ENCODE measurements at places on chromosomes 6 and 20.

GRCh38 chr6:14375930-14376329, 258.4 kb downstream of the CD83 start:
- DNase-seq, result no peak

DNA sequence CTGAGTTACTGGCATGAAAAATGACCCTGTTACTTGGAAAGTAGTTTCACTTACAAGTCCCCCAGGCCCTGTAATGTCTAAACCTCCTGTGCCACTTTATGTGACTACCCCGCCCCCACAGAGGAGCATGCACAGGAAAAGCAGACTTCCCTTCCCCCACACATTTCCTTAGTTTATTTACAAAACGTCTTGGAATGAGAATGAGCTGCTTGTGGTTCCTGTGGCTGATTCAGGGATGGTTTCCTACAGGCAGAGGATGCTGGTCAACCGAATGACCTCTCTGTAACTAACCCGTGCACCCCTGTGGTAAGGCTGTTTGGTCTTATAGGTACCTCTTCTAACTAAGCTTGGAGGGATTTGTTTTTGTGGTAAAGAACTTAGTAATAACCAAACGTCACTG, 28.5 kb downstream of the RSPO3 start:
- no peak for DNase-seq

DNA sequence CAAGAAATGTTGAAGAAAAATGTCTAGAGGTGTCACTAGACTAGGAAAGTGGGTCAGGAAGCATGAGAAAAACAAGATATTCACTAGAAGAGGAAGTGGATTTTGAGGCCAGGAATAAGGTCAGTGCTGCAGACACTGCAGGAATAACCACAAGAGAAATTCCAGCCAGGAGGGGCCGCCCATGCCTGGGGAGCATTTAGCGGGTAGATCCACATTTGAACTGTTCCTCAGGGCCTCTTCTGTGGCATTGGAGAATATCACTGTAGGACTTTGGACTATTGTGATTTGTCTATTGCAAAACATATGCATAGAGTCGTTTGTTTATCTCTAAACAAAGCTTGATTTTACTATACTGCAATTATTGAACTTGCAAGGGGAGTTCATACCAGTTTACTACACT, 49.6 kb upstream of the CCDC28A start:
- no peak for DNase-seq

DNA sequence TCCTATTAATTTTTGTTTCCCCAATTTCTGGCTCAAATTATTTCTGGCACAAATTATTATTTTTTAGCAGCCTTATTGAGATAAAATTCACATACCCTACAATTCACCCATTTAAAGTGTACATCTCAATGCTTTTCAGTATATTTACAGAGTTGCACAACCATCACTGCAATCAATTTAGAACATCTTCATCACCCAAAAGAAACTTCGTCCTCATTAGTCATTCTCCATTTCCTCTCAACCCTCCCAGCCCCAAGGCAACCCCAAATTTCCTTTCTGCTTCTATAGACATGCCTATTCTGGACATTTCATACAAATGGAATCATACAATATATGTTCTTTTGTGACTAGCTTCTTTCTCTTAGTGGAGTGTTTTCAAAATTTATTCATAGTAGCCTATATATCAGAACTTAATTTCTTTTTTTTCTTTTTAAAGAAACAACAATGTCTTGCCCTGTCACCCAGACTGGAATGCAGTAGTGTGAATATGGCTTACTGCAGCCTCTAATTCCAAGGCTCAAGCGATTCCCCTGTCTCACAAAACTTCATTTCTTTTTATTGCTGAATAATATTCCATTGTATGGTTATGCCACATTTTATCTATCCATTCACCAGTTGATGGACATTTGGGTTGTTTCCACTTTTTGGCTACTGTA, 84.5 kb downstream of the DNAH8 start:
- DNase-seq, result no peak

DNA sequence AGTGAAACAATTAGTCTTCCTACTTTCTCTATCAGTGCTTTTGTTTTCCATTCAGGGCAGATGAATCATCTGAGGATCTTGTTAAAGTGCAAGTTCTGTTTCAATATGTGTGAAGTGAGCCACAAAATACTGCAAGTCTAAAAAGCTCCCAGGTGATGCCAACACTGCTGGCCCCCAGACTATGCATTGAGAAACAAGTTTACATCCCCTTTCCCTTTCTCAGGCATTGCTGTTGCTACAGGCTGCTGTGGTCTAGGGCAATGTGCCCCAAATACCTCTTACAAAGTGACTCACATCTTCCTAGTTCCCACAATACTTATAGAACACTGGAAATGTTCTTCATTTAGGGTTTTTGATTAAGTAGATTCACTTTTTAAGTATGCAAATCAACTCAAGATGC, 31.8 kb downstream of the ABRACL start:
- DNase-seq, result no peak

DNA sequence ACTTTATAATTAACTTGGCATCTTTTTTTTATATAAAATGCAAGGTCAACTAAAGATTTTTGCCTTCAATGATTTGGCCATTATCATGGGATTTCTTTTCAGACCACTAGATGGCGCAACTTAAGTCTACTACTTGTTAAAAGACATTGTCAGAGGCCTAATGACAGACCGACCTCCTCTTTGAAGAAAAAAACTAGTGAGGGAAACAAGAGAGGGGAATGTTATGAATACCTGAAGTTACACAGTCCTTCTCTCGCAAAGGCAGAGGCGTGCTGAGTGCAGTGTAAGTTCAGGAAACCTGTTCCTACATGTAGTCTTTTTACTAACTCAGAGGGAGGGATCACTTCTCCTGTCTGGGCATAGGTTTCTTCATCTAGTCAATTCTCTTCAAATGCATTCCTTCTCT, 9.3 kb downstream of the TRAPPC3L start:
- peak; percentile 68 for DNase-seq

GRCh38 chr20:44460795-44461141, 14.9 kb upstream of the TTPAL start:
- peak; percentile 37 for DNase-seq

DNA sequence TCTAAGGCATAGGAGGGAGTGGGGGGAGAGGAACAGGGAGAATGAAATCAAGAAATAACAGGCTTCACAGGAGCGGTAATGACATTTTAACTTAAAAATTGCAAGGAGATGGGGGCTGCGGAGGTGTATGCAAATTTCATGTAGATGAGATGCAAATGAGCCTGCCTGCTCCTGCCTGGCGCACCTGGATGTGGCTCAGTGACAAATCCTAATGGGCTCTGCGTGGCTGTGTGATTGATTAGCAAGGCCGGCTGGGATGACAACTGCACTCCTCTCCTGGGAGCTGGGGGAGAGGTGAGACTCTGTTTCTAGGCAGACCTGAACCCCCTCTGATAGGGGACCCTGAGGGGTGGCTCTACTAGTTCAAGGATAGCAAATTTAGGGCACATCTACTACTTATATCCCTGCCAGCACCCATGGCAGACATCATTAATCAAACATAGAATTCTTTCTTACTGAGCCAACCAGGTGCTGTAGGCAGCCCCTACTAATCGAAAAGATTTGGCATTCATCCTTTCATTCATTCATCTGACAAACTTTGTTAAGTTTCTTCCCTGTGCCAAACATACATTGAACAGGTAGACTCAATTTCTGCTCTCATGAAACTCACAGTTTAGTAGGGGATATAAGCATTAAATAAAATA, 38.4 kb upstream of the TGM2 start:
- no peak for DNase-seq

- no peak for DNase-seq
These were observed 39.5 kb downstream of the KCNQ5 start for GRCh38 chr6:72661411-72661810.

DNA sequence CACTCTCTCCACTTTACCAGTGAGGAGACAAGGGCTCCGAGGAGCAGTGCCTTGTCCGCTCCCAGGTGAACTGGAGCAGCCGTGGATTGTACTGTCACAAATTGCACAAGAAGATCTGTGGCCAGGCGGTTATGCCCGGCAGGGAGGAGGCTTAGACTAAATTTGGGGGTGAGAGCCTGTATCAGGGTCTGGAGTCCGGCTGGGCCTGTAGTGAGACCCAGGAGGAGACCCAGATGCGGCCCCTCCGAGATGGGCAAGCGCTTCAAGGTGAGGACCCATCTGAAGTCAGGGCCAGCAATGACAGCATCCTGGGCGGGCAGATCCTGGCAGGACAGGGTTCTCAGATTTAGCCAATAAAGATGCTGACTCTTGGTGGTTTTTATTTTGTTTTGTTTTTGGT, 27.6 kb downstream of the BANF2 start:
- no peak for DNase-seq

DNA sequence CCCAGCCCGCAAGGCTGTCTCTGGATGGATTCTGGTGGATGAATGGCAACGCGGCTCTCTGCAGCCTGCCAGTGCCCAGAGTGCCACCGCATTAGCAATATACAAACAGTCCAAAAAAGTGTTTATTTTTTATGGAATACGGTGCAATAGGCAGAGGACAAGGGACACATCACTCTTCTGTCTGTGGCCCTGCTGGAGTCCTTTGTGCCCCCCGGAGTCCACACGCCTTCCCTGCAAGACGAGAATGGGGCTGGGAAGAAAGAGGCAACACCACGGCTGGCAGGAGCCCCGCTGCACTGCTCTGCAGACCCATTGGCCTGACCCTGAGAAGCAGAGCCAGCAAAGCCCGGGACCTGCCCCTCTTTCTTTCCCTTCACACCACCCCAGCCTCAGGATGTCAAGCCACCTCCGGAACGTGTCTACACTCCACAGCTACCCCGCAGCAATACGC, 196.3 kb downstream of the SYNDIG1 start:
- no peak for DNase-seq

GRCh38 chr6:132713352-132714134, at the start of gene VNN1:
Gene VNN1 (minus strand): TSS chr6:132714055. CDS start chr6:132714035, 20 bp downstream.
- no peak for DNase-seq

- no peak for DNase-seq
These were observed 37.0 kb downstream of the RANBP9 start for GRCh38 chr6:13674533-13675190.

DNA sequence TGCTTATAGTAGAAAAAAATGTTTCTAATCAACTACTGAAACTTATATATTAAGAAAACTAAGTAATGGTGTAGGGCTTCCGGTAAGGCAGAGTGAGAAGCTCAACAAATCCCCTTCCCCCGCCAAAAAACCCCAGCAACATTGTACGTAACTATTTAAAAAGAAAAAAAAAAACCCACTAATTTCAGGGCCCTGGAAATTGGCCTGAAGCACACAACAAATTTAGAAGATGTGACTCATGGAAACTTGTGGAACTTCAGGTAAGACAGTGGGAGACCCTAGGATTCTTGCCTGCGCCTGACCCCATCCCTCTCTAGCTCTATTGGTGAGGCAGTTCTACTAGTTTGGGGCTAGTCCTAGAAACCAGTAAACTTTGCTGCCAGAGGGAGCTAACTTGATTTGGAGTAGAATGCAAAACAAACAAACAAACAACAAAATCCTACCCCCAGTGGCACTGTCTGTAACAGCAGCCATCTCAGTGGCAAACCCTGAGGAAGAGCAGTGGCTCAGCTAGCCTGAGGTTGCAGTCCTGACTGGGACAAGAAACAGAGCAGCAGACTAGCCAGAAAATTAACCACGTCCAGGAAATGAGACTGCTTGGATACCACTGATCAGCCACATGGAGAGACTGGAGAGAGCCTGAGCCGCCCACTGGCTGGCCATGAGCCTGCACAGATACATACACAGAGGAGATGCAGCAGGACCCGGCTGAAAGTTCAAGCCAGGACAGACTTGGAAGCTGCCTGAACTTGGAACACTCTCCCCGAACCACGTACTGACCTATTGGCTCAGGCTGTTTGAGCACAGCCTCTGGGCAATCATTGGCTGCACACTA, 135.1 kb downstream of the TBXT start:
- DNase-seq, result no peak

DNA sequence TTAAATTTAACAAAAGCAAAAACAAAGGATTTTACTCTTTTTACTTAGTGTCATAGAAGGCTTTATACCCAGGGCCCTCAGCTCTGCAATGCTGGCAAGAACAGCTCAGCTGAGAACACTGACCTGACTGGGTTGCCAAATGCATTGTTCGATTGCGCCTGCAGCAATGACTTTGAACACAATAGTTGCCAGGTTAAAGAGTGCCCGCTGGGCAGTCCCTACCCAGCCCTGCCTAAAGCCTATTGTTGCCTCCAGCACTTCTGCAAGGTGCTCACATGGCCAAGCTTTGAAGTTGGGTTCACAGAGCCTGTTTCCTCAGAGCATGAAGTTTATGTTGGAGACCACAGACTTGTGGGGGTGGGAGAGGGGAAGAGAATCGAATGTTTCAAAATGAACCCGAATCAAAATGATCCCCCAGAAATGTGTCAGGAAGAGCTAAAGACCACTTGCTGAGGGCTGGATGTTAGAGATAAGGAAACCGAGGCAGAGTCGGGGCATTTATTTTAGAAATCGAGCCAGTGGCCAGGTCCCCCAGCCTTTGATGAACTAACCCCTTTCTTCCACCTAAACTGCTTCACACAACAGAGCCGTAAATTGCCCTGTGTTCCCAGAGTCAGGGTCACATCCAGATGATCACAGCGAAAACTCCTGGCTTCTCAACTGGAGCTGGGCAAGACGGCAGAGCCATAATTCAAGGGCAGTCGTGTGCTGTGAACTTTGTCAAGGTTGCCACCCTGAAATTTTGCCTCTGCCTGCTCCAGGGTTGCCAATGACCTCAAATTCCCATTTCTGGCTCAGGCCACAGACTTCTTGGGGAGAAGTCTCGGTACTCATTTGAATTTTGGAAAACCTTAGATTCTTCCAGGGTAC, 55.0 kb downstream of the FOXA2 start:
- DNase-seq, result no peak

DNA sequence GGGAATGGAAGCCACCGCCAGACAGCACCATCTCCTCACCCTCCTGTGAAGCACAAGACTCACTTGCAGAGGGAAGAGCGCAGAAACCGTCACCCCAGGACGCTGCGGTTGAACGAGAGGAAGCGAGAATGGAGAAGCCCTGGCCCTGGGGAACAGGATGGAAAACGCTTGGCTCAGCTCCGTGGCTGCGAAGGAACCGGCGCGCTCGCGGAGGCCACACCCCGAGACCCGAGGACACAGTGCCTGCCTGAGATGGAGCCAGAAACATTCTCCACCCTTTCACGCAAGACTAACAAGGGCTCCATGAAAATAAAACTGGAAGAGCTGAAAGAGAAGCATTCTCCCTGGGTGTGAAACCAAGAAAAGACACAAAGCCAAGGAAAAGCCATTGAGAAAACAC, 25.3 kb upstream of the CHRNA4 start:
- no peak for DNase-seq

GRCh38 chr6:137928286-137928685, 61.2 kb downstream of the TNFAIP3 start:
- no peak for DNase-seq

- DNase-seq, result no peak
These were observed 797.0 kb upstream of the GJE1 start for GRCh38 chr6:141335477-141336273.

GRCh38 chr6:154070041-154070440, 31.0 kb downstream of the OPRM1 start:
- DNase-seq, result no peak

- no peak for DNase-seq
These were observed 100.1 kb downstream of the EPB41L2 start for GRCh38 chr6:130962966-130963365.

- DNase-seq, result peak; percentile 80
These were observed at the start of gene DUSP22 for GRCh38 chr6:291697-292505. Gene DUSP22 (plus strand): TSS chr6:292487. CDS start chr6:292540, 53 bp downstream.

- no peak for DNase-seq
These were observed 106.1 kb upstream of the ADGRF4 start for GRCh38 chr6:47592131-47592840.

All from CD4-positive, alpha-beta T cell treated with Interleukin-21 for 1 hour (primary cell).